ENCODE measurements at places on chromosomes 11 and 22. TPM values are rescaled to one million over a fixed set of nuclear protein-coding genes. Genes with fewer than 3 reads are reported as not detected.

NEFH gene
- 0.54 TPM for total RNA-seq

HBE1 gene
- total RNA-seq, result not detected

OR52N4 gene
- not detected for total RNA-seq

PLAAT2 gene
- total RNA-seq, result not detected

TOB2 gene
- total RNA-seq, result 25.4 TPM

CCDC15 gene
- 9.8 TPM for total RNA-seq

SLC22A8 gene
- total RNA-seq, result not detected

SLC22A6 gene
- total RNA-seq, result not detected

ZP1 gene
- not detected for total RNA-seq

EHF gene
- 0.18 TPM for total RNA-seq

HORMAD2 gene
- not detected for total RNA-seq

USP35 gene
- 32.2 TPM for total RNA-seq

CARS1 gene
- 95.8 TPM for total RNA-seq

TBX10 gene
- not detected for total RNA-seq

TRIM29 gene
- not detected for total RNA-seq

MLC1 gene
- not detected for total RNA-seq

OR52H1 gene
- total RNA-seq, result 0.81 TPM
